ENCODE measurements at places on chromosomes 12 and 14.

DNA sequence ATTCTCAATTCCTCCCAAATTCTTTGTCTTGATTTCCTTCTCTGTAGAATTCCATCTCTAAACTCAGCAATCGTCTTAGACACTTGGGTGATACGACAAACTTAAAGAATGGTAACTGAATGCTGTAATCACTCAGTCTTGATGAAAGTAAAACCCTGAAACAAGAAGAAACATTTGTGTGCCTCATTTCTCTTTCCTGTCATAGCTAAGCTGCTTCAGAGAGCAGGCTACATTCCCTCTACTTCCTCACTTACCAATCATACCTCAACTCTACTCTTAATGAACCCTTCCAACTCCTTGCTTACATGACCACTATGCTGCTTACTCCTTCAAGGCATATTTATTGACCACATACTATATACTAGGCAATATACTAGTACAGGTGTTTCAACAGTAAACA, 8.3 kb downstream of the MAP4K5 start:
- no peak for DNase-seq

DNA sequence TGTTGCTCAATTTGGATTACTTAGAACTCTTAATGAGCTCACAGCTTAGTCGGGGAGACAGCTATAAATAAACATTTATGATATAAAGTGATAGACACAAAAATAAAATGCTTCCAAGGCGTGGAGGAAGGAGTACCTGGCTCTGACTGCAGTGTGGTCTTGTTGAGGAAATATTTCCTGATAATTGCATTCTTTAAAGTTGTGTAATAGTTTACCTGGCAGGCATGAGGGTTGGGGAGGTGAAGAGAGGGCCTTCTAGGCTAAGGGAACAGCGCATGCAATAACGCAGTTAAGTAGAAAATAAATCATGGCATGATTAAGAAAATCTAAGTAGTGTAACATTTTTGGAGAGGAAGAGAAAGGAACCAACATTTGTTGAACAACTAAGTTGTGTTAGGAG, 260.5 kb upstream of the ATP2B1 start:
- DNase-seq, result no peak

GRCh38 chr12:101924618-101925017, 47.2 kb downstream of the DRAM1 start:
- DNase-seq, result no peak

GRCh38 chr12:4252601-4253000, 21.0 kb upstream of the CCND2 start:
- DNase-seq, result no peak

DNA sequence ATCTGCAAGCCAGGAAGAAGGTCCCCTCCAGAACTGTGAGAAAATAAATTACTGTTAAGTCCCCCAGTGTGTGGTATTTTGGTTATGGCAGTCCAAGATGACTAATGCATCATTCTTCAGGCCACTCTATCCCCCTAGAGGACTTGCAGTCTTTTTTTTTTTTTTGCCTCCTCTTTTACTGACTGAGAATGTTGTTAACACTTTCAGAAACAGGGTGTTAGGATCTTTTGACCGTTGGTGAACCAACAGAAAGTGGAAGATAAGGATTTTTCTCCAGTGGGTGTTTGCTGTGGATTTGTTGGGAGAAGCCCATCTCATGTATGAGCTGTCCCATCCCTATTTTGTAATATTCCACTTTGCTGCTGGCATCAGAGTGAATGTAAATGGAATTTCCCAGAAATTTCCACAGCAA, 37.8 kb downstream of the MARK3 start:
- no peak for DNase-seq

- no peak for DNase-seq
Observed at GRCh38 chr14:34935488-34935887, 47.3 kb upstream of the SRP54 start.

DNA sequence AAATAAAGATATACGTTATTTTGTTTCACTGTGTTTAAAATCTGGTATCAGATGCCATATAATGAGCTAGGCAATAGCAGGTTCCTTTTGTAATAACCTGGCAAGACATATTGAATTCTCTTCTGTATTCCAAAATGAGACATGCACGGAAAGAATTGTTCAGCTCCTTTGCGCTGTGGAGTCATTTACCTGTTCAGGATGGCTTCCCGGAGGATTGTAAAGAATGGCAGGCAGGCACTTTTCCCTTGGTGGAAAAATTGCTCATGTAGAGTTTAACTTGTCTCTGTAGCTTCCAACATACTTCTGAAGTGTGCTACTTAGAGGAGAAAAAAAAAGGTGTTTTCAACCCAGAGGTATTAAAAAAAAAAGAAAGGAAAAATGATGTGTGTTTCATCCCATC, 805.2 kb downstream of the GALC start:
- no peak for DNase-seq

- no peak for DNase-seq
Observed at GRCh38 chr14:76923431-76924370, 97.5 kb downstream of the LRRC74A start.

GRCh38 chr14:75201087-75201486, 24.7 kb upstream of the TMED10 start:
- DNase-seq, result no peak

DNA sequence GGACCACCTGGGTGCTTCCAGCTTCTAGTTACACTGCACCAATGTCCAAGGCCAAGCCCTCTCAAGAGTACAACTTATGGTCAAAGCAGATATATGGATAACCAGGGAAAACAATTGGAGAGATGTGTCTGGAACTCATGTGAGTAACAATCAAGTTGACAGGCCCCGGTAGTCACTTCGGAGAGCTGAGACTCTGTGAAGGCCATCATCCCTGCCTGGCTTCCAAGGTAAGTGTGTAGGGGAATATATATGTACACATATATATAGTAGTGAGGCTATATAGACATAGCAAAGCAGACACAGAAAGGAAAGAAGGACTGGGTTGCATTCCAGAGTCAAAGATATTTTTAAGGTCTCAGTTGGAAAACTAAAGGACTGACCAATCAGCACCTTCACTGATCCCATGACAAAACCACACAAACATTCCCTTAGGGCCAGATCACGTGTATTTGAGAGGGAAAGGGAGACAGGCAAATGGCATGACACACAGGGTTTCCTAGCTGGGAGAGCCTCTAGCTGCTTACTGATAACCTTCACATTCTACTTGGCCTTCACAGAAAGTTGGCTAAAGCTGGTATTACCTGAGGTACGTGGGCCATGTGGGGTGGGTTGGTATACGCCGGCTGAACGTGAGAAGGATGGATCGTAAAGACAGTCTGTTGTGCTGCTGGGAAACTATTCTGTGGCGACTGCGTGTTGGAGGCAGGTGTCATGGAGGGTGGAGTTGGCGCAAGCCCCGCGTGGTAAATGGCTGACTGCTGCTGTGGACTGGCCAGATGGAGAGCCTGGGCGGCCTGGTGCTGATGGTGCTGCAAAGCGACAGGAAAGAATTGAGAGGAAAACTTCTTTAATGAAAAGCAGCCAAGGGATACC, 50.0 kb downstream of the SH2B3 start:
- no peak for DNase-seq

- no peak for DNase-seq
Observed at GRCh38 chr14:24565766-24566165, 10.3 kb downstream of the CTSG start.

All from activated naive CD4-positive, alpha-beta T cell treated with anti-CD3 and anti-CD28 coated beads, Interleukin-2, amount 10 ng/mL, durations not matched to agents 7 days and 5 days (primary cell).